ENCODE measurements at places on chromosomes 1 and 21. TPM values are rescaled to one million over a fixed set of nuclear protein-coding genes. Genes with fewer than 3 reads are reported as not detected.

- no peak overlapping the region for H3K27ac ChIP-seq
- no peak overlapping the region for H3K4me3 ChIP-seq
- H3K4me1 ChIP-seq, result no peaks in the 10 kb centered on the region
- no peaks in the 10 kb centered on the region for H3K27me3 ChIP-seq
- no peak for DNase-seq
Measured at GRCh38 chr1:118928739-118929554, 59.2 kb downstream of the TBX15 start.

- H3K27ac ChIP-seq, result no peak overlapping the region
- H3K4me1 ChIP-seq, result peaks cover 4% of the 10 kb centered on the region
- no peaks in the 10 kb centered on the region for H3K27me3 ChIP-seq
- DNase-seq, result no peak
- H3K4me3 ChIP-seq, result no peak overlapping the region
Measured at GRCh38 chr1:203609979-203610493, 16.6 kb upstream of the ATP2B4 start.

DNA sequence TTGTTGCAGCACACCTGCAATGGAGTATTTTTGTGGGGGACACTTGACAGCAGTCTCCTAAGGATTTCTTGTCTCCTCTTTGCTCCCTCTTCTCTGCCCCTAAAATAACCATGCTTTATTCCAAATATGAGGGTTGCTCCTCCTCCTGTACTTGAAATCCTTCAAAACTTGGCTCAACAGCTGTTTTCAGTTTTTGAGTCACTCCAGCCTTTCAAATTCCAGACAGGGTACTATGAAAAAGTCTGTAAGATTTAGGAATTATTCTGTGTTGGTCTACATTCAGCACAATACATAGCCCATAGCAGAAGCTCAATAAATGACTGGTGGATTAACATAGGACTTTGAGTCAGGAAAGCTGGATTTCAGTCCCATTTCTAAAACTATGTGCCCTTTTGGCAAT lies 5.5 kb downstream of the AP4B1 start:
- no peak for DNase-seq
- H3K27me3 ChIP-seq, result no peaks in the 10 kb centered on the region
- H3K27ac ChIP-seq, result no peak overlapping the region
- peaks cover 26% of the 10 kb centered on the region for H3K4me1 ChIP-seq

DNA sequence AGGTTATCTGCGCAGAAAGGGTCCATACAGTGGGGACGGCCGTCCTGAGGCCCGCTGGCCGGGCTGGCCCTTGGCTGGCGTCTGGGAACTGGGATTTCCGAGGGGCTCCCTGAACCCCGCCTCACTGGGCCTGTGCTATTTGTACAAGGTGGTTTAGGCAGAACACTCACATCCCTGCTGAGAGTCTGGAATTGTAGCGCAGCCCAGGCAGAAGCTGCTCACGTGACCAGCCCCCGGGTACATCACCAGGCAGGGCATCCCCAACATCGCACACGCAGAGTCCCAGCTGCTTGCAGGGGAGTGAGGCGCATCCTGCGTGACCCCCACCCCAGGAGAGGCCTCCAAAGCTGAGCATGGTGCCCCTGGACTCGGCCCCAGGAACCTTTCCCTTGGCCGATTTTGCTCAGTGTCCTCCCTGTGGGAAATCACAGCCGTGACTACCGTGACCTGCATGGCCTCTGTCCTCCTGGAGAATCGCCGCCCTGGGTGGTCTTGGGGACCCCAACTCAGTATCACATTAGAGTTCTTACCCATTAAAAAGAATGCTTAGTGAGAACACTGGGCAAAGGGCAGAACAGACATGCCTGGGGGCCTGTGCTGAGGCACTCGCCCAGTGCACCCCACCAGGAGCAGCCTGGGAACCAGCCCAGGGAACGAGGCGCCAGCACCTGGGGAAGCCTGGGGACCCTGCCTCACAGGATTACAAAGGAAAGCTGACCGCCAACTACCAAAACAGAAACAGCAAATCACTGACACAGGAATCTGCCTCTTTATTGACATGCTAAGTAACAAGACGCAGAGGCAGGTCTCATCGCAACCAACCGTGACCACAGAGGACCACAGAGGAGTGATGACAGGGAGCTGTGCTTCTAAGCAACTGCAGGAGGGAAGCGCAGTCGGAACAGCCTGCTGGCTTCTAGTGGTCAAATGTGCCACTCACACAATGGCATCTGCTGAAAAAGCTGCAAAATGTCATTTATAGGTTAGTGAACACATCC lies 33.5 kb downstream of the UBE2G2 start:
- DNase-seq, result no peak
- no peaks in the 10 kb centered on the region for H3K27me3 ChIP-seq
- H3K36me3 ChIP-seq, result peaks cover 53% of the 10 kb centered on the region

DNA sequence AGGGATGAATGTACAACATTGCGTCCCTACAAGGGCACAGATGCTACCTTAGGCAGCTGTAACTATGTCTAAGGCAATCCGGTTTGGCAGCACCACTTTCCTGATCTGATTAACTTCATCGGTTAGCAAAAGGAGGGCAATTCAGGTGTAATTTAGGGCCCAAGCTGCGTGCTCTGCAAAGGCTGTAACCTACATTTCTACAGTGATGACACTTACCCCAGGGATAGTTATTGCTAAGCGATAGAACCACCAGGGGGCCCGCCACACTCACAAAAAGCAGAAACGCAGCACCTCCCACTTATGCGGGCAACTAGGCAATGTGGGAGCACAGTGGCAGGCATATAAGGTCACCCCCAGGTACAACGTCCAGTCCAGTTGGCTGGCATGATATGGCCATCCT lies 113.5 kb downstream of the GDAP2 start:
- no peaks in the 10 kb centered on the region for H3K4me1 ChIP-seq
- H3K36me3 ChIP-seq, result no peaks in the 10 kb centered on the region
- no peak for DNase-seq
- no peak overlapping the region for H3K4me3 ChIP-seq

DNA sequence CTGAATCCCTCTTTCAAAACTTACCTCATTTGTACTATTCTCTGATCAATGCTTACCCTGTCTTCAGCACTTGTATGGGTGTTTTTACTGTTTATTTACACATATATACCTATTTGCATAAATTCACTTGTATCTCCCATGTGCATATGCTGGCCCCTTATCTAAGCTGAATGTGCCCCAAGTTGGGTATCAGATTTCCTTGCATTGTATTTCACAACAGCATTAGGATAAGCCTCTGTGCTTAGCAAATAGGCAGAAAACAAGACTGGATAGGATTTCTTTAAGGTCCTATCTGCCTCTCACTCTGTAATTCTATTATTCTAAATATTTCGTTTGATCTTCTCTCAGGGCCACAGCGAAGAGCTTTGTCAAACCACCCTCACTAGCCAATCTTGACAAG lies 45.9 kb upstream of the IPO9 start:
- H3K27me3 ChIP-seq, result no peaks in the 10 kb centered on the region
- H3K4me3 ChIP-seq, result no peak overlapping the region
- no peak for DNase-seq
- H3K36me3 ChIP-seq, result peaks cover 68% of the 10 kb centered on the region

GRCh38 chr1:89743788-89744187 lies 77.0 kb upstream of the LRRC8D start:
- H3K4me3 ChIP-seq, result no peak overlapping the region
- peaks cover 2% of the 10 kb centered on the region for H3K27me3 ChIP-seq
- peaks cover 10% of the 10 kb centered on the region for H3K4me1 ChIP-seq
- H3K27ac ChIP-seq, result no peak overlapping the region
- DNase-seq, result no peak

- no peak overlapping the region for H3K4me3 ChIP-seq
- H3K27ac ChIP-seq, result no peak overlapping the region
- no peaks in the 10 kb centered on the region for H3K4me1 ChIP-seq
- no peaks in the 10 kb centered on the region for H3K36me3 ChIP-seq
- no peak for DNase-seq
Measured at GRCh38 chr1:214637722-214638458, 34.9 kb downstream of the CENPF start.

GRCh38 chr1:76687307-76688175 lies 179.7 kb upstream of the ST6GALNAC5 start:
- H3K27ac ChIP-seq, result no peak overlapping the region
- no peak overlapping the region for H3K4me3 ChIP-seq
- no peak for DNase-seq
- H3K27me3 ChIP-seq, result no peaks in the 10 kb centered on the region

Gene KPRP
- 0.26 TPM for total RNA-seq

Gene KCNC4
- total RNA-seq, result 7.9 TPM

Gene GNG12
- 94.3 TPM for total RNA-seq

Gene ARHGAP30
- 13.5 TPM for total RNA-seq

Gene LCE3D
- not detected for total RNA-seq

Gene IVL
- total RNA-seq, result 336 TPM
